T-helper 1 cell (primary cell): ENCODE measurements at places on chromosomes 16 and 17.
A peak's percentile ranks its signal among the peaks of the same experiment; 100 is the strongest.

DNA sequence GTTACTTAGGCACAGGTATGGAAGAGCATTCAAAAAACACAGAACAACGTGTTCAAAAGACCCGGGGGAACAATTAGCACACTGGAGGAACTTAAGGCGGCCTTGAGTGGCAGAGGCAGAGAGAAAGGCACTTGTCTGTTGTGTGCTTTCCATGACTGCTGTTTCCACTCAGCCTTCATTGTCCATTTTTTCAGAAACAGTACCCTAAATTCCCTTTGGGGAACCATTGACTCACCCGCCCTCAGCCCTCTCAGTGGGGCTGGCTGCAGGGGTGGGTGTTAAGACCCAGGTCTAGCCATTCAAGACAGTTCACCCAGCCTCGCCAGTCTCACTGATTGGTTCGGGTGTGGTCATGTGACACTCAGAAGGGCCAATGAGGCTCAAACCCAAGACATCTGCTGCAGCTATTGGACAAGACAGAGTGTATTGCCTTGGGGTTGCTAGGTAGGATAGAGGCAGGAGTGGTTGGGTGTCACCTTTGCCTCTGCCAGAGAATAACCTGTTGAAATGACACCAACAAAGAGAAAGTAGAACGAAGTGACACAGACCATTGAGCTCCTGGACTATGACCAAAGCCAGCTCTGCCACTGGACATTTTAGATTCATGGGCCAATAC lies 19.6 kb upstream of the CEP20 start:
- DNase-seq: peak; percentile 45

GRCh38 chr16:12646490-12647274 lies 157.0 kb downstream of the CPPED1 start:
- DNase-seq: peak; percentile 77

- no peak for DNase-seq
These were observed 44.6 kb downstream of the NFAT5 start for GRCh38 chr16:69610356-69610755.

DNA sequence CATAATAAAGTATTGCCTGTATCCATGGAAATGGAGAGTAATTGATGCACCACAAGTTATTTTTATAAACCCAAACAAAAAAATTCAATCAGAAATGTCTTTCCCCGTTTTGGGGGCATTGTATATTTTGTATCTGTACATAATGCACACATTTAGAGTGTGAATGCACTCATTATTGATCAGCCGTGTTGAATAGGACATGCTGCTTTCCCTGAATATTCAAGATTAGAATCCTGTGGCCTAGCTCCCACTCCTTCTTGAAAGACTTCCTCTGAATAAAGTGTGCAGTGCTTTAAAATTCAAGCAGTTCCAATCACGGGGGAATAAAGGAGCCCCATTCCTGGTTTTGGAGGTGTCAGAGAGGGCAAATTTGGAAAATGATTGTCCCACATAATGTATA lies 103.8 kb upstream of the TOX3 start:
- DNase-seq: no peak

GRCh38 chr17:73492821-73493814 lies 151.1 kb downstream of the SDK2 start:
- DNase-seq: no peak

GRCh38 chr17:64092113-64092512 lies 37.8 kb downstream of the ERN1 start:
- no peak for DNase-seq

DNA sequence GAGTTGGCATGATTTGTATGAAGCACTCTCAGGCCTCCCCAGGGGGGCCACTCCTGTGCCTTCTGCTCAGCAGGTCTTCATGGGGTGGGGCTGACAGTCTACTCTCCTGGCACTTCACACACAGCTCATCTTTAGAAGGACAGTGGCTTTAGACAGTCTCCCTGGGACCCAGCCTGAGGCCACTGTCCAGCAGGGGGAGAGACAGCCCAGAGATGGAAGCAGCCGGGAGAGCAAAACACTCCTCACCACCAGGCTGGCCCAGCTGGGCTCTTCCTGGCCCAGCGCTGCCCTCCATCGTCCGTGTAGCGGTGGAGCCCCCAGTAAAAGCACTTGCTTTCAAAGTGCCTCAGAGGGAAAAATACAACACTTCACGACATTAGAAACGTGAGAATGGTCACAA lies 62.0 kb upstream of the CRHR1 start:
- no peak for DNase-seq

GRCh38 chr17:10648381-10648780 lies 8.7 kb downstream of the MYH3 start:
- no peak for DNase-seq

GRCh38 chr17:74042744-74043486 lies 160.6 kb upstream of the RPL38 start:
- peak; percentile 52 for DNase-seq

DNA sequence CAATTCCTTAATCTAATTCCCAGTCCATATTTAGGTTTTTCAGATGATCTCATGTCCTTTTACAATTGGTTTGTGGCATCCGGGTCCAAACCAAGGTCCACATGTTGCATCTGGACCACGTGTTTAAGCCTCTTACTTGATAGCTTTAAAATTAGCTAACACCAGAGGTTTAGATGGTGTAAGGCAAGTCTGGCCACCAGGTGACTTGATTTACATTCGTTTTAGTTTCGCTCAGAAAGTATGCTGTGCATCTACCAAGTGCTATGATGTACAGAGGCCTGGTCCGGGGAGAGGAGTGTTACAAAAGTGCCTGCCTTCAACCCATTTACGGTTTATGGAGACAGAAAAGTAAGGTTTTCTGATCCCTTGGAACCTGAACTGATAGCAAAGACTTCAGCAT lies 878 bp upstream of the DNAJA2 start:
- DNase-seq: no peak

- no peak for DNase-seq
These were observed 285.2 kb downstream of the IRF8 start for GRCh38 chr16:86184185-86184584.

DNA sequence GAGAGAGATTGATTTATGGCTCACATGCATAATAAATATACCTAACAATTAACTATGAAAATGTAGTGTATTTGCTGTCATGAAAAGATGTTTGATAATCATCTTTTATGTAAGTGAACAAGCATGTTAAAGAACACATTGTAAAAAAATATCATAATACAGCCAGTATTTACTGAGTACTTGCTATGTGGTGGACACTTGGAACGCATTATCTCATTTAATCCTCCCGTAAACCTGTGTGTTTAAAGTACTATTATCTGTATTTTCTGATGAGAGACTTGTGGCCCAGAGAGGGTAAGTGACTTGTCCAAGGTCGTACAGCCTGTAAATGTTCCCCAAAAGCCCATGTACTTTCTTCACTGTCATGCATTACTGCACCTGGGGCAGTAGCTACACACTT lies 70.7 kb downstream of the PRKCA start:
- DNase-seq: no peak

GRCh38 chr17:30426292-30426691 lies 47.6 kb downstream of the CPD start:
- DNase-seq: no peak

DNA sequence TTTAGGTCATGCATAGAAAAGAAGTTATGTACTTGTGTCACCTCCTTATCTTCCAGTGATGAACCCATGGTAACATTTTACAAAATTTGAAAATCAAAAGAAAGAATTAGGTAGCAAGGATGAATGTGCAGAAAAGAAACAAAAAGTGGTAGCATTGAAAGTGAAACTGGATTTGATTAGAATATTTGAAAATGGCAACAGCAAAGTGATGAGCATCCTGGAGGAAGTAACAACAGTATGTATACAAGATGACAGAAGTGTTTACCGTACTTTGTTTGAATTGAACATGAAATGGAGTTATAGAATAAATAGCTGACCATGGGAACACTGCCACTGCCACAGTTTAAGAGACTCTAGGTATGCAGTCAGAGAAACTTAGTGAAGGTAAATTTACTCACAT lies 1313.1 kb downstream of the CDH11 start:
- DNase-seq: no peak

GRCh38 chr17:68684949-68685357 lies 83.8 kb upstream of the FAM20A start:
- no peak for DNase-seq

DNA sequence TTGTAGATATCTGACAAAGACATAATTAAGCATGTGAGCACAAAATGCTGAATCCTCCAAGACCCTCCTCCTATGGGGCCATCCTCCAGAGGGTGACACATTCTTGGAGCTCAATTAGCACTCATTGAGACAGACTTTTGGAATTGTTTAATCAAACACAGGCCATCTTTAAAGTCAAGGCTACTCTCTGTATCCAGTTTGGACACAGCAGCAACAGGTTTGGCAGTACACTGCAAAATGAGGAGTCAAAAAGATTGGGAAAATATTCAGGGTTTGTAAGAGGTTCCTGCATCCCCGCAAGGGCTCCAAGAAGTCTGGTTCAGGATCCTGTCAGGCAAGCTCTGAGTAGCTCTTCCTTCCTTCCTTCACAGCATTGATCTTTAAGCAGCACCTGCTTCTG lies 1.3 kb downstream of the ITFG1 start:
- no peak for DNase-seq

- no peak for DNase-seq
These were observed 174.8 kb downstream of the XYLT1 start for GRCh38 chr16:17295948-17296347.

- no peak for DNase-seq
These were observed 2.0 kb upstream of the CANT1 start for GRCh38 chr17:79011451-79012147.

DNA sequence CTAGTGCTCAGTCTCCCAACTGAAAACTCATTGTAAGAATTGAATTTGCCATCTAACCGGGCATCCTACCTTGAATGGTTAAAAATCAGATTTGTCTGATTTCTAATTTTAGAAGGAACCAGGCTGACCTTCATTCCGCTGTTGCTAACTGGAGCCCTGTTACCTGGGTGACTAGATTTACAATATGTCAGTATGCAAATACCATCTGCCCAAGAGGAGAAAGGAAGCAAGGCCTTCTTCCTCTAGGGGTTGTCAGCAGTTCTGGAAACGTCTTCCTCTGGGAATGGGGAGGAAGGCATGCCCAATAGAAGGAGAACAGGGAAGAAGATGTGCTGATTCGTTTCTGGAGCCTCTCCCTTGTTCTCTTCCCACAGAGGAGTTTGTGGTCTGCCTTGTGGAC lies 137.9 kb downstream of the PITPNC1 start:
- no peak for DNase-seq

GRCh38 chr17:36632916-36633771 lies 31.8 kb downstream of the MRM1 start:
- DNase-seq: no peak
